ENCODE measurements at places on chromosomes 2 and 18.

GRCh38 chr18:10247021-10247741, 207.3 kb upstream of the APCDD1 start:
- DNase-seq: no peak

DNA sequence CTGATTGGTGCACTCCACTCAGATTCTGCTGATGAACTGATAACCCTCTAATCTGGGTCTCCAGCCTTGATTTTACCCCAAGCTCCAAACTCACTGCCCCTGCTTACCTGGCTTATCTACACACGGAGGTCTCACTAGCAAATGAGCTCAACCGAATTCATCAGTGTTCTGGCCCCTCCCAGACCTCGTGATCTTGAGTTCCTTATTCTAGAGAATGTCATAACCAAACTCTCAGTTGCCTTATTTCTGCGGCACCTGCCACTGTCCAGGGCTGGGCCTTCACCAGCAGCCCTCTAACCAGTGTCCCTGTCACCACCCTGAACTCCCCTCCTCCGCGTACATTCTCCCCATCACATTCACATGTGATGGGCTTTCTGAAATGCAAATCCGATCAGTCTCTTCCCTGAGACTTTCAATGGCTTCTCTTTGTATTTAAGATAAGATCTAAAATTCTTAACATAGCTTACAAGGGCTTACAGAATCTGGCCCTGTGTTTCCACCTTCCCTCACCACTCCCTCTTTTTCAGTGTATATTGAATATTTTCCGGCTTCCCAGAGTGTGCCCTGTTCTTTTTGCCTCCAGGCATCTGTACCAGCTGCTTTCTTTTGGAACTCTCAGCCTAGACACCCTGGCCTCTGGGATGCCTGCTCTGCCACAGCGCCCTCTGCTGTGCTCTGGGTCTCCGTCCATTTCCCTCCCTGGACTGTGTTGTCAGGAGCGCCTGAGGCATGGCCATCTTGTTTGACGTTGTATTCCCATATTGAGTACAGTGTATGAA, 31.1 kb downstream of the NAB1 start:
- peak; percentile 35 for DNase-seq

- no peak for DNase-seq
Observed at GRCh38 chr2:8615576-8616281, 66.1 kb upstream of the ID2 start.

GRCh38 chr2:43073401-43073825, 153.0 kb downstream of the ZFP36L2 start:
- no peak for DNase-seq

DNA sequence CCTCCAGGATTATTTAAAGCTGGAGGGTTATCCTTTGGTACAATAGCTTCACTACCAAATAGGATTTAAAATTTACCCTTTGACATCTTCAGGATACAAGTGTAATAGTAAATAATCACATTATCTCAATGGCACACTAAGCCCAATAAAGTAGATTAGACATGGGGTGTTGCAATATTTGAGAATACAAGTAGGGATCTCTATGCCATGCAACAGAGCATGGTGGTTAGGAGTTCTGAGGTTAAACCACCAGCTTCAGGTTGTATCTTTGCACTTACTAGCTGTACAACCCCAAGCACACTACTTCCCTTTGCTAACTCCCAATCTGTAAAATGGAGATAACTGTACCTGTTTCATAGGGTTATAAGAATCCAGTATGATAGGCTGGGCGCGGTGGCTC, 6.2 kb downstream of the MBD2 start:
- no peak for DNase-seq

DNA sequence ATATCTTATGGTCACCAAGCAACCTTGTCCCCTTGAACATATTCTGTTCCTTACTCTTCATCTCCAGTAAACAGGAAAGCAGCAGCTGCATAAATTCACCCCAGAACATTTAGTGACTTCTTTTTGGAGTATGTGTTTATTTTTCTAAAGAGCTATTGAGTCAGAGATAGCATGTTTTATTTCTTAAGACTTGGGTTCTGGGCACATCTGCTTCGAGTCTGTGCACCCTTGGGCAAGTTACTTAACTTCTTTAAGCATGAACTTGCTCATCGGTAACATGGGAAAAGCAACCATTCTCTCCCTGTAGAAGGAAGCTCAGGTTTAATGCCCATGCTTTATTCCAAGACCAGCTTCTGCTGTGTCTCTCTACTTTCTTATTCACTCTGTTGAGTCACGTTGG, 309.3 kb upstream of the MEX3C start:
- DNase-seq: no peak

DNA sequence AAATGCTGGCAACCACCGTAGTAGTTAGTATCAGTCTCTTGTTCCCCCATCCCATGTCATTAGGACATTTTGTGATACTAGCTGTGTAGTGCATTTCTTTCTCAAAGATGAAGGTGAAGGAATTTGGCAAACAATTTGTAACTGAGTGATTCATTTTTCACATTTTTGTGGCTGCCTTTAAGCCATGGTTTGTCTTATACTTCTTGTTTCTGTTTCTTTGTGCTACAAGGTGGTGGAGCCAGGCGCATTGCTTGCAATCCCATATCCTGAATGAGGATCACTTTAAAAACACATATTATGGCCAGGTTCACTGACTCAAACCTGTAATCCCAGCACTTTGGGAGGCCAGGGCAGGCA, 40.6 kb downstream of the GPD2 start:
- DNase-seq: no peak

- peak; percentile 57 for DNase-seq
Observed at GRCh38 chr2:55232863-55233657, 572 bp downstream of the RPS27A start.

DNA sequence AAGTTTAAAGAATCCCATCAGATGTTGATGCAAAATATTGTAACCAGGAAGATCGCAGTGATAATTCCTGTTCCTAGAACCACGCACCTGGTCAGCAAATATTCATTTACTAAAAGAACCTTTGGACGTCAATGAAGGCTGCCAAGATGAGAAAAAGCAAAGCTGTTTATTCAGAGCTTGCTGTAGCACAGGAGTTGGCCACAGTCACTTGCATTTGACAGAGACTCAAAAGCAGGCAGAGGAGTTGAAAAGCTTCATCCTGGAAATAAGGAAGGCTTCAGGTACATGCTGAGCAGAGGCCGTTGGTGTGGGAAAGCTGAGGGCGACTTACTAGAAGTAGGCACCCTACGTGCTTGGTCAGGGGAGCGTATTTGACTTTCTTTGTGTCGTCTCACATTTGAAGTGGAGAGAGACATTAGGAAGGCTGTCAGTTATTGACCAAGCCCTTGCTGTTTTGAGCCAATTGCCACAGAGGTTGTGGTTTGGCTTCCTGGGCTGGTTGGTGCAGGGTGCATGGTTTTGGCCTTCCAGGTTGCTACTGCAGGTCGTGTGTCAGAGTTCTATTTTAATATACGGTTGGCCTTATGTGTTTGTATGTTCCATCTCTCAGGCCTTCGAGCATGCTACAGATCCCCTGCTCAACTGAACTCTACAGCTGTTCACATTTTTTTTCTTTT, 289.6 kb downstream of the METTL4 start:
- no peak for DNase-seq

DNA sequence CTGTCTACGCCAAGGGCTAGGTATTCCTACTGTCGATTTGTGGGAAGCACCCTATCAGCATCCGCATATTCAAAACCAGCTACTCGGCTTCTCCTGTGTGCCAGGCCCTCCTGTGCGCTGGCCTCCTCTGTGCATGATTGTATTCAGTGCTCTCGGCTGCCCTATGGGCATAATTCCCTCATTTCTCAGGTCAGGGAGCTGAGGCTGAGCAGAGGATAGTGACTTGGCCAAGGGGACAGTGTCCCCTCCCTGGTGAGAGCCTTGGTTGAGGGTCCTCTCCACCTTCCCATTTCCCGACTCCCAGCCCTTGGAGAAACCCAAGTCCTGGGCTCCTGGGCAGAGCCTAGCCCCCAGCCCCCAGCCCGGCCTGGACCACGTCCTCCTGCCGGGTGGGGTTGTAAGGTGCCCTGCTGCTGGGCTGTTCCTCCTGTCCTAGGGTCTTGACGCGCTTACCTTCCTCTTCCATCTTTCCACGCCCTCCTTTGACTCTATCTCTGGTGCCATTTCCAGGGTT, 6.3 kb upstream of the HS6ST1 start:
- no peak for DNase-seq

DNA sequence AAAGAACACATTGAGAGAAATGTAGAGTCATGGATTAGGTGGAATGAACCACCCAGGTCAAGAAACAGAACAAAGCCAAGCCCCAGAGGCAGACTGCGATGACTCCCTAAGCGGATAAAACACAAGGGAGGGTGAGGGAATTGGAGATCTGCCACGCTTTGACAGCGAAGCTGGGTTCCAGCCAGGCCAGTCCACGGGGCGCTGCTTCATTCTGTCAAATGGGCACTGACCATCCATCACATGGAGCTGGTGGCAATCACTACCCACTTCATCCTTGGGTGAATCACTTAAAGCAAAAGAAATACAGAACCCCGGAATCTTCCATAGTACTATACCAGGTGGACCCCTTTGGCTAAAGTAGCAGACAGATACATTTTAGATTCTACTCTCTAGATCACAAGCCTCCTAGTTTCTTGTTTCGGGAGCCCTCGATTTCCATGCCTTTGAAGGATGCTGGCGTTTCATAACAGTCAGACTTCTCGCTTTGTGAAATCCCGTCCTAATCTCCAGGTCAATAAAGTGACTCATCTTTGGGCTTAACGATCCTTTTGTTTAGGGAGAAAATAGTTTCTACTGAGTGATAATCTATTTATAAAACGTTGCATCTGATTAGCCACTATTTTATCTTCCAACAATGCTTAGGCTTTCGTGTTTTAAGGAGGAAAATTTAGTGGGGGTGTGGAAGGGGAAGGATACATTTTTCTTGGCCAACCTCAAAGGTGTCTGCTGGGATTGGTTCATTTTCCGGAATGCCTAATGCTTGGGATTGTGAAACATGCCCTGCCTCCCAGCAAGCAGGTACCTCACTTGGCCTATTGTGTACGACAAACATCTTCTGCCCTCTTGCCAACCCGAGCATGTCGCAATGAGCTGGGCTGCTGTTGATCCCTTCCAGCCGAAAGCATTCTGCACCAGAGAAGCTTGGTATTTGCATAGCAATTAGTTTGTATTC, 44.1 kb upstream of the HDAC4 start:
- no peak for DNase-seq

- DNase-seq: no peak
Observed at GRCh38 chr2:44566059-44566458, 204.3 kb downstream of the CAMKMT start.

DNA sequence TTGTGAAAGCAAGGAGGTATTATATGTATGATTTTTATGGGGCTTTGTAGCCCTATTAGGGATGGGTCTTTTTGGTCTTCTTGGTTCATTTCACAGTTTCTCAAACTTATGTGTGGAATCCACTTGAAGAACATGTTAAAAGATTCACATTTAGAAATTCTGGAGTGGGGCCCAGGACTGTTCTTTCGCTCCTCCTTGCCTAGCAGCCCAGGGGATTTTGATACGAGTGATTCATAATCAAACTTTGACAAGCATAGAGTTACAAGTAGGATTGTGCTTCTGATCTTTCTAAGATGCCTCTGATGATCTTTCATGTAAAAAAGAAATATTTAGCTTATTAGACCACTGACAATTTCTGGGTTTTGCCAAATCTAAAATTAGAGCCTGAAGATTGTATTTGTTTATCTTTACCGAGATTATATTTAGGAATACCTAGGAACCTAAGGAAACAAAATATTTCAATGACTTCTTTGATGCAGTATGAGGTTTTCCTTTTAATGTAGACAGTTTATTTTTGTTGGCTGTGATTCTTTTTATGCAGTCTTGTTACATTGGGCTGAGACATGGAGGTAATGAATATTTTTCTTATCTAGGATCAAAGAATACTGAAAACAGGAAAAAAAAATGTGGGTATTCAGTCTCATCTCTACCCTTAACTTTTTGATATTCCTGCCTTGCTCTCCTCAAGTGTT, 324.0 kb downstream of the PARD3B start:
- DNase-seq: no peak

GRCh38 chr2:75155115-75155514, 44.2 kb downstream of the TACR1 start:
- DNase-seq: no peak

DNA sequence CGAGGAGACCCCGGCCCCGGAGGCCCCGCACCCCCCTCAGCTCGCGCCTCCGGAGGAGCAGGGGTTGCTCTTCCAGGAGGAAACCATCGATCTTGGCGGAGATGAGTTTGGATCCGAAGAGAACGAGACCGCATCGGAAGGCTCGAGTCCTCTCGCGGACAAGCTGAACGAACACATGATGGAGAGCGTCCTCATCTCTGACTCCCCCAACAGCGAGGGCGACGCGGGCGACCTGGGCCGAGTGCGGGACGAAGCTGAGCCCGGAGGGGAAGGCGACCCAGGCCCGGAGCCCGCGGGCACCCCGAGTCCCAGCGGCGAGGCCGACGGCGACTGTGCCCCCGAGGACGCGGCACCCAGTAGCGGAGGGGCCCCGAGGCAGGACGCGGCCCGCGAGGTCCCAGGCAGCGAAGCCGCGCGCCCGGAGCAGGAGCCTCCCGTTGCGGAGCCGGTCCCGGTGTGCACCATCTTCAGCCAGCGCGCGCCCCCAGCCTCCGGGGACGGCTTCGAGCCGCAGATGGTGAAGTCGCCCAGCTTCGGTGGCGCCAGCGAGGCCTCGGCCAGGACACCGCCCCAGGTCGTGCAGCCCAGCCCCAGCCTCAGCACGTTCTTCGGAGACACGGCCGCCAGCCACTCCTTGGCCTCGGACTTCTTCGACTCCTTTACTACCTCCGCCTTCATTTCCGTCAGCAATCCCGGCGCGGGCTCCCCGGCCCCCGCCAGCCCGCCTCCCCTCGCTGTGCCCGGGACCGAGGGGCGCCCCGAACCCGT, 8.3 kb downstream of the TRAPPC12 start:
- DNase-seq: no peak

GRCh38 chr2:155273323-155273722, 574.8 kb downstream of the KCNJ3 start:
- no peak for DNase-seq

- DNase-seq: no peak
Observed at GRCh38 chr2:48357351-48357750, 172.6 kb upstream of the STON1 start.

DNA sequence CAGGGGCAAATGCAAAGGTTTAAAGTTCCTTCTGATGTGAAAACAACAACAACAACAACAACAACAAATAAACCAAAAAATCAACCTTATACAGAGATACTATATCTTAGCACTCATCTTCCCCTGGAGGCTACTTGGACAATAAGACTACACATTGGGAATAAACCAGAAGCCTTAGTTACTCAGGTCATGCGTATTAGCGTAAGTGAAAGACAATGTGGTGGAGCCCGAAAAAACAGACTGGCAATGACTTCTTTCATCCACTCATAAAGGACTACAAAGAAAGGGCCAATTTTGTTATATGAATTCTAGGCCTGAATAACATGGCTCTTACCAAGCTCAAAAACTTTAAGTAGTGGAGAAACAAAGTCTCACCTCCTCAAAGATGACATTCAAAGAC, 19.4 kb upstream of the PPP4R3B start:
- no peak for DNase-seq

Data from naive thymus-derived CD8-positive, alpha-beta T cell (primary cell).